Naive thymus-derived CD8-positive, alpha-beta T cell (primary cell): ENCODE measurements at places on chromosomes 5 and 9. TPM values are rescaled to one million over a fixed set of nuclear protein-coding genes. Genes with fewer than 3 reads are reported as not detected.

- no peaks in the 10 kb centered on the region for H3K27me3 ChIP-seq
- H3K4me3 ChIP-seq = no peak overlapping the region
- DNase-seq = no peak
- no peaks in the 10 kb centered on the region for H3K4me1 ChIP-seq
Observed at GRCh38 chr9:77793849-77794248, 145.7 kb upstream of the GNA14 start.

The GDNF gene
- not detected for polyA plus RNA-seq

The GNE gene
- polyA plus RNA-seq = 6.1 TPM

GRCh38 chr9:70322096-70322495, 63.3 kb downstream of the SMC5 start:
- H3K4me1 ChIP-seq = no peaks in the 10 kb centered on the region
- no peaks in the 10 kb centered on the region for H3K27me3 ChIP-seq
- no peak overlapping the region for H3K4me3 ChIP-seq
- H3K27ac ChIP-seq = no peak overlapping the region
- H3K36me3 ChIP-seq = peaks cover 84% of the 10 kb centered on the region

DNA sequence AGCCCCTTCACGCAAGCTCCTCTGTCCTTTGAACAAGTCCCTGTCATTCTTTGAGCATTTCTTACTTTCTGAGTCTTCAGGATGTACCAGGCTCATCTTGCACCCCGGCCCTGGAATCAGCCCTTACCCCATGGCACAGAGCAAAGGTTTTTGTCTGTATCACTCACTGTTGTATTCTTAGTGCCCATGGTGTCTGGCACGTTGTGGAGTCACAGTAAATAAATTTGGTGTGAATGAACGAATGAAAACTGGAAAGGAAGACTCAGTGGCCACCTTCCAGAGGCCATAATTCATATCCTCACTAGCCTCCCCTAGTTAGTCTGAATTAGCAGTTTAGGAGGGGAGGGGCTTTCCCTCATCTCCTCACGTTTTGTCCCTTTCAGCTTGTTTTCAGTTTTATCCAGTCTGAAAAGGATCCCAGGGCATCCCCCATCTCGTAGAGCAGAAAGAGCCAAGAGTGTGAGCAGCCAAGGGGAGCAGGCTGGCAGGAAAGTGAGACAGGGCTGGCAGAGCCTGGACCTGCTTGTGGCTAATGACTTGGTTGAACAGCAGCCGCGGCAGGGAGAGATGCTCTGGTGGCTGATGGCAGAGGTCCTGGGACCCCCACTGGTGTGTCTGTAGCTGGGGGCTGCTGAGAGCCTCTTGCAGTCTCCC, 42.7 kb downstream of the ZNF618 start:
- H3K36me3 ChIP-seq = peaks cover 8% of the 10 kb centered on the region
- no peak overlapping the region for H3K4me3 ChIP-seq
- no peak for DNase-seq
- no peaks in the 10 kb centered on the region for H3K4me1 ChIP-seq
- no peaks in the 10 kb centered on the region for H3K27me3 ChIP-seq
- H3K27ac ChIP-seq = no peak overlapping the region

DNA sequence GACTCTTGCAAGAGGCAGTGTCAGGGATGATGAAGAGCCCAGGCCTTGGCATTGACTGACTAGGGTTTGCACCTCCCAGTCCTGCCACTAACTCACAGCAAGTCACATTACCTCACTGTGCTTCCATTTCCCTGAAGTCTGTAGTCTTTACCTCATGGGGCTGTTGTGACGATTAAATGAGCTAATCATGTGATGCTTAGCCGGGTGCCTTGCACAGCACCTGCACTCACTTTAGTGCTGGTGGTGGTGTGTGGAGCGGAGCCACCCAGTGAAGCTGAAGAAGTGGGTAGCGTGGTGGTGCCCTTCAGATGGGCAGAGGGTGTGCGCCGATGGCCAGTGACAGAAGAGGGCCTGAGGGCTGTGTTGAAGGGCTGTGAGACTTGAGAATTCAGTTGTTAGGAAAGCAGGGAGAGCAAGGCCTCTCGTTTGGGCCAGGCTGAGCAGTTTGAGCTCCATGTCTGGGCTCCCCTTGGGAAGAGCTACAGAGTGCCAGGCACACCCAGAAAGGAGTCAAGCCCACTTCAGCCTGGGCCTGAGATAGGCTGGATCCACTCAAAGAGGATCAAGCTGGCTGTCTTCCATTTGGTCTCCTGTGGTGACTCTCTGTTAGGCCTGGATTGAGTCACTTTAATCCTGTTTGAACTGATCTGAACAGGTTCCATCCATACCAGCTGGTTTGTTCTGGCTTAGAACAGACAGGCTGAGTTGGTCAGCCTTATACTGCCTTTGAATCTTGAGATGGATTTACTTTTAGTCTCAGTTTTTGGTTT, 42.5 kb downstream of the RALGPS1 start:
- no peak for DNase-seq
- H3K4me3 ChIP-seq = no peak overlapping the region
- no peaks in the 10 kb centered on the region for H3K4me1 ChIP-seq
- H3K27me3 ChIP-seq = peaks cover 10% of the 10 kb centered on the region
- H3K27ac ChIP-seq = no peak overlapping the region

The NMUR2 gene
- polyA plus RNA-seq = not detected

The SELENOP gene
- not detected for polyA plus RNA-seq

- peaks cover 7% of the 10 kb centered on the region for H3K36me3 ChIP-seq
- peak overlapping the region; percentile 62 for H3K4me3 ChIP-seq
- no peaks in the 10 kb centered on the region for H3K27me3 ChIP-seq
- H3K27ac ChIP-seq = peak overlapping the region; percentile 80
Observed at GRCh38 chr9:20395651-20396050, 226.6 kb downstream of the MLLT3 start.

DNA sequence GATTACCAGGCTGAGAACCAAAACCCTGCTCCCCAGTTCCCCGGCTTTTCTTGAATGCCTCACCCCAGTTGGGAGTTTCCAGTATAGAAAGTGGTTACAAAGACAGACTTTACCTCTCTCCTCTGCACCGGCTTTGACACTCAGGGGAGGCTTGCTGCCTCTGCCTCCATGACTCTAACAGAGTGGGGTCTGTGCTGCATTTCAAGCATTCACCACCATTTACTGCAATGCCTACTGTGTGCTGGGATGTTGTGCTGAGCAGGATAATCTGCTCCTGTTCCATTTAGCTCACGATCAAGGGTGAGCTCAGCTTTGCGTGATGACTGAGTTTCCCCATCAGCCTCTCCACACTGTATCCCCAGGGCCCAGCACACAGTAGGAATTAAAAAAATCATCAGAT, 39.9 kb upstream of the AKNA start:
- no peak overlapping the region for H3K27ac ChIP-seq
- H3K4me3 ChIP-seq = no peak overlapping the region
- H3K27me3 ChIP-seq = peaks cover 2% of the 10 kb centered on the region
- H3K4me1 ChIP-seq = no peaks in the 10 kb centered on the region
- DNase-seq = no peak

DNA sequence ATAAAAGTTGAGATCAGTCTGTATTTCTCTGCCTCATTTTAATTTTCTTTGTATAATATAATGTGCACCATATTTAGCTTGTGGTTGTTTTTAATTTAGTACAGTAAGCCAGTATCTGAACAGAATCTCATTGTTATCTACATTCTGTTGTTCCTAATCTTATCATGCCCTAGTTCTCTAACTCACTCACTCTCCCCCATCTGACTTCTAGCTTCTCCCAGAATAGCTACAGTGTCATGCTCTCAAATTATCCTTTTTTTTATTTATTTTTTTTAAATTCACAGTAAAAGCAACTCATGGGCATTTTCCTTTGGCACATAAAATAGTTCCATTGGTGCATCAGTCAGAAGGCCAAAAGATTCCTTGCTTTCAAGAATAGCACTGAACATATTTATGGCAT, 156.6 kb downstream of the TRPM3 start:
- no peak overlapping the region for H3K27ac ChIP-seq
- H3K27me3 ChIP-seq = no peaks in the 10 kb centered on the region
- H3K36me3 ChIP-seq = no peaks in the 10 kb centered on the region

DNA sequence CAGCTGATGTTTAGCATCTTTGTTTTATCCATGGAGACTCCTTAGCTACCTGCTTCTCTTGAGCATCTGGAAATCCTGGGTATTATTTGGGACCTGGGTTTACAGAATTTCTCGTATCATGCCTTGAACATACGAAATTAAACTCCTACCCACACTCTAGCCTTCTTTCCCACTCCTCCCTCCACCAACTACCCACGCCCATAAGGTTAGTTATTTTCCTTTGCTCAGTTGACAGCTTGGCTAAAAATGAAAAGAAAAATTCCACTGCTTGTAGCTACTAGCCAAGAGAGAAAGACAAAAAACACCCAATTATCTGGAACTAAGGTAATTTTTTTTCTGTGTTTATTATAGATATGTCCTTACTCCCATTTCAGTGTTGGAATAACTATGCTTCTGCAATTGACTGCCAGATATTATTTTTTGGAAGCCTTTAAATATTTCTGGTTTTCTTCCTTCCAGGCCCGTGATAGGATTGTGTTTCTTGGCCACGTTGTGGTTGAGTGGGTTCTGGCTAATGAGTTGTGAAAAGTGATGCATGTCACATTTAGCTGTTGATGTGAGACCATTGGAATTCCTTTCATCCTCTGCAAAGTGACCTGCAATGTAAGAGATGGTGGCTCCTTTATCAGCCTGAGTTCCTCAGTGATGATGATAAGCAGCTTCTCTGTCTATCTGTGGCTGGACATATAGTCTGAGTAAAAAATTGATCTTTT, 308.1 kb downstream of the LRRC70 start:
- no peak overlapping the region for H3K27ac ChIP-seq
- H3K4me3 ChIP-seq = no peak overlapping the region
- H3K36me3 ChIP-seq = no peaks in the 10 kb centered on the region

GRCh38 chr5:95940758-95941682, 20.6 kb downstream of the ELL2 start:
- no peaks in the 10 kb centered on the region for H3K36me3 ChIP-seq
- no peaks in the 10 kb centered on the region for H3K4me1 ChIP-seq
- H3K27ac ChIP-seq = no peak overlapping the region
- H3K4me3 ChIP-seq = no peak overlapping the region
- no peak for DNase-seq

DNA sequence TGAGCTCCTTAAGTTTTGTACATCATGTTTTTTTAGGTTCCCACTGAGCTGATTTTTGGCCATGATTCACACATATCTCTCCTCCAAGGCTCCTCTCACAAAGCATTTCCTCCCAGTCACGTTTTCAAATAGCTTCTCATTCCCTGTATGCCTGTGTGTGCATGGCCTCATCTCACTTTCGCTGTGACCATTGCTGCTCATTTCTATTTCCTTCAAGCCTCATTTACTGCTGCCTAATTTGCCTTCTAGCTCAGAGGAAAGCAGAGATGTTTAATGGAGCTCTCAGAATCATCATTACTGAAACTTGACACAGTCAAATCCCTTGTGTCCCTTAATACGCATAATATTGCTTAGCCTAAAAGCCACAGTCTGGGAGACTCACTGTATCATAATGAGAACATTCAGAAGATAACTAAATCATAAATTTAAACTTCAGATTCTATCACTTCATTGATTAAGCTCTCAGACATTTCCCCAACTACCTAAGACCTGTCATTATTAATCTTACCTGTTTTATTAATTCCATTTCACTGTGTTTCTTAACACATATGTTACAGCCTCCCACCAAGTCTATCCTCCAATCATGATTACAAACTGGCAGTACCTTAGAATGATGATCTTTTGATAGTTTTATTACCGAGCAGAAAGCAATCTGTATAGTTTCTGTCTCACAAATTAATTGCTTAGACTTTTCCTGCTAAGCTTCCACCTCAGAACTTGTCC, 278.3 kb upstream of the PTGER4 start:
- DNase-seq = no peak
- no peak overlapping the region for H3K27ac ChIP-seq
- no peaks in the 10 kb centered on the region for H3K36me3 ChIP-seq
- peaks cover 53% of the 10 kb centered on the region for H3K4me1 ChIP-seq
- no peaks in the 10 kb centered on the region for H3K27me3 ChIP-seq

GRCh38 chr9:130197888-130198287, 25.7 kb downstream of the NCS1 start:
- no peak for DNase-seq
- H3K4me1 ChIP-seq = no peaks in the 10 kb centered on the region
- no peaks in the 10 kb centered on the region for H3K27me3 ChIP-seq
- H3K27ac ChIP-seq = no peak overlapping the region

- H3K27ac ChIP-seq = no peak overlapping the region
- peaks cover 30% of the 10 kb centered on the region for H3K27me3 ChIP-seq
Observed at GRCh38 chr5:74027732-74028338, 401.8 kb downstream of the ARHGEF28 start.

The NR2F1 gene
- polyA plus RNA-seq = not detected

The FOXD4L5 gene
- polyA plus RNA-seq = not detected

GRCh38 chr5:175820230-175820629, 51.1 kb upstream of the CPLX2 start:
- no peak overlapping the region for H3K27ac ChIP-seq
- no peak overlapping the region for H3K4me3 ChIP-seq
- no peaks in the 10 kb centered on the region for H3K4me1 ChIP-seq
- peaks cover under 1% of the 10 kb centered on the region for H3K36me3 ChIP-seq
- DNase-seq = no peak

GRCh38 chr9:106557996-106558667, 304.8 kb upstream of the ZNF462 start:
- DNase-seq = no peak
- H3K36me3 ChIP-seq = no peaks in the 10 kb centered on the region
- no peak overlapping the region for H3K27ac ChIP-seq
- no peaks in the 10 kb centered on the region for H3K4me1 ChIP-seq

The LRRC14B gene
- not detected for polyA plus RNA-seq

The CERCAM gene
- polyA plus RNA-seq = 0.51 TPM

- DNase-seq = no peak
- H3K27me3 ChIP-seq = no peaks in the 10 kb centered on the region
- no peaks in the 10 kb centered on the region for H3K4me1 ChIP-seq
- H3K4me3 ChIP-seq = no peak overlapping the region
- H3K36me3 ChIP-seq = peaks cover 13% of the 10 kb centered on the region
Observed at GRCh38 chr5:78215565-78215964, 78.9 kb downstream of the AP3B1 start.

The ALDH7A1 gene
- polyA plus RNA-seq = 5.4 TPM

DNA sequence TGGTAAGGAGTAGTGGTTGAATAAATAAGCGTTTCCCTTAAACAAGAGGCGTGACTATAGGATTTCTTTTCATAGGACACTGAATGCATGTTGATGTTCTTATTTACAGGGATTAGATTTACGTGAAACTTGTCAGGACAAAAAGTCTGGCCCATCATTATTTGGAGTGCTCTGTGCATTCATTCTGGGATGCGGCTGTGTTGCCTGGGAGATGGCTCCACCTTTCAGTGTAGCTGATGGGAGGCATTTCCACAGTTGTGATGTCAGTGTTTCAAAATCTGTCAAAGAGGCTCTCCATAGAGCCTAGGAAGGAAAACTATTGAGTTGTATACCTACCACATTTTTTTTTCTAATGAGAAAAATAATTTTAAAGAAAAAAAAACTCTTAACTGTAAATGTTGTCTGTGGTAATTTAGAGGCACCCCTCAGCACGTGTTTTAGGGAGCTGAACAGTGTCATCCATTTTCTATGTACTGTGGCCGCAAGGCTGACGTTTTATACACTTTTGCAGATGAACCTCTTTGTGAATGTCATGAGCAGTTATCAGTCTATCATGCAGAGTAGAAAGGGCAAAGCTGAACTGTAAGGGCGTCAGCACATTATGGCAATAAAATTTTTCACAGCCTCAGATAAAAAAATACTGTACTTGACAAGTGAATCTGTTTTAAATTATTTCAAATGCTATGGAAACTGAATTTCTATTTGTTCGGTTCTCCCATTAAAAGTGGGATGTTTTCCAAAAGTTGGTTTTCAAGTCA, 202.7 kb downstream of the PBX3 start:
- H3K27ac ChIP-seq = no peak overlapping the region
- H3K4me1 ChIP-seq = no peaks in the 10 kb centered on the region
- DNase-seq = no peak
- H3K27me3 ChIP-seq = no peaks in the 10 kb centered on the region
- no peak overlapping the region for H3K4me3 ChIP-seq

GRCh38 chr5:90014420-90014819, 395.1 kb downstream of the CETN3 start:
- no peak for DNase-seq
- no peaks in the 10 kb centered on the region for H3K4me1 ChIP-seq
